ENCODE measurements at places on chromosomes 4 and X. TPM values are rescaled to one million over a fixed set of nuclear protein-coding genes. Genes with fewer than 3 reads are reported as not detected.

The KIAA1210 gene
- under 0.01 TPM for total RNA-seq

The PNMA6A gene
- total RNA-seq: 13.5 TPM

The NAA11 gene
- not detected for total RNA-seq

The HGFAC gene
- 2.2 TPM for total RNA-seq

The CCDC120 gene
- total RNA-seq: 3.0 TPM

The HAUS3 gene
- 27.0 TPM for total RNA-seq

The GASK1B gene
- 14.3 TPM for total RNA-seq

The NDUFB11 gene
- total RNA-seq: 46.0 TPM

The PIR gene
- total RNA-seq: 2.0 TPM

The DIPK2B gene
- 6.4 TPM for total RNA-seq

The VCX2 gene
- not detected for total RNA-seq

The CENPE gene
- 3.4 TPM for total RNA-seq

The HSD17B11 gene
- total RNA-seq: 32.0 TPM

The HMX1 gene
- total RNA-seq: 0.74 TPM
